Activated naive CD4-positive, alpha-beta T cell treated with anti-CD3 and anti-CD28 coated beads, Interleukin-2, amount 10 ng/mL, durations not matched to agents 7 days and 5 days (primary cell): ENCODE measurements at places on chromosomes 13 and 19.

- no peaks in the 10 kb centered on the region for H3K4me1 ChIP-seq
- no peak for DNase-seq
Measured at GRCh38 chr13:72316716-72317115, 410.7 kb downstream of the MZT1 start.

- H3K4me1 ChIP-seq: peaks cover 83% of the 10 kb centered on the region
- H3K4me3 ChIP-seq: peak overlapping the region; percentile 78
- no peak for DNase-seq
- no peaks in the 10 kb centered on the region for H3K27me3 ChIP-seq
Measured at GRCh38 chr13:41462427-41462826, 5.1 kb downstream of the RGCC start.

DNA sequence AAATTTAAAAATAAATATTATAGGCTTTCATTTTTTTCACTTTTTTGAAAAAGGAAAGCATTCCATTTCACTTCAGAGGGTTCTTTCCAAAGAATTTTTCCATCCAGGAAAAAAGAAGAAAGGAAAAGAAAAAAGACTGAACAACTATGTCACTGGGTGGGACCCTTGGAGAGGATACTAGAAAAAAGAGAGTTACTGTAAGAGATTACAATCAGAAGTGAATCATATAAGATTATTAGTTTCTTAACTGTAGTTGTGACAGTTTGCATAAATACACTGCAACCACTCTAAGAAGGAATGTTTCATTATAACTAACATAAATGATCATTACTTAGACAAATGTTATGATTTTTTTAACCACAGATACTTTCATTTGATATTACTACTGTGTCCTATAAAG lies 87.8 kb downstream of the KLF12 start:
- H3K27me3 ChIP-seq: no peaks in the 10 kb centered on the region
- H3K27ac ChIP-seq: no peak overlapping the region
- H3K4me3 ChIP-seq: no peak overlapping the region
- peaks cover 33% of the 10 kb centered on the region for H3K36me3 ChIP-seq

DNA sequence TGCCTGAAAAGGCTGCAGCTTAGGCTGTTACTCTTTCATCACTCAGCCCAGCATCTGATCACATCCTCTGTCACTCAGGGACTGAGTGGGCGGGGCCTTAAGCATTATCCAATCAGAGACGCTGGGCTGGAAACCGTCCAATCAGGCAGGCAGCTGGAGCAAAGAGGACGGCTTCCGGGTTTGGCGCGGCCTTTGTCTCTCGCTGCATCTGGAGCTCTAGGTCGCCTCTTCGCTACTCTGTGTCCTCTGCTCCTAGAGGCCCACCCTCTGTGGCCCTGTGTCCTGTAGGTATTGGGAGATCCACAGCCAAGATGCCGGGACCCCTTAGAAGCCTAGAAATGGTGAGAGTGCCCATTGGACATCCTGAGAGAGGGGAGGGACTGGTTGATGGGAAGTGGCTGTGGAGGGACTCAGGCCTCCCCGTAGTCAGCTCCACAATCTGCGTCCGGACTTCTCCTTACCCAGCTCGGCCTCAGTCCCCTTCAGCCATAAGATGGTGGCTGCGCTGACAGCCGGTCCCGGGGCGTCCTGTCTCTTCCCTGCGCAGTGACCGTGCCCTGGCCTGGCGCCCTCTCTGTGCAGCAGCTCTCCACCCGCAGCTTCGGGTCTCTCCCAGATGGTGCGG lies at the start of gene ZNF486:
Gene ZNF486, plus strand, starts transcription at position 195 of the 625 bp plus-strand sequence. Its CDS starts 117 bp downstream, at position 312.
- peak; percentile 94 for DNase-seq
- H3K27ac ChIP-seq: peak within 1 kb of the TSS; percentile 95
- peaks cover 23% of the 10 kb centered on the region for H3K4me1 ChIP-seq
- peaks cover 55% of the 10 kb centered on the region for H3K36me3 ChIP-seq
- H3K4me3 ChIP-seq: peak within 1 kb of the TSS; percentile 95

- DNase-seq: no peak
- no peaks in the 10 kb centered on the region for H3K27me3 ChIP-seq
- H3K36me3 ChIP-seq: peaks cover 31% of the 10 kb centered on the region
- H3K27ac ChIP-seq: no peak overlapping the region
Measured at GRCh38 chr19:15372891-15373301, 6.7 kb downstream of the AKAP8 start.

DNA sequence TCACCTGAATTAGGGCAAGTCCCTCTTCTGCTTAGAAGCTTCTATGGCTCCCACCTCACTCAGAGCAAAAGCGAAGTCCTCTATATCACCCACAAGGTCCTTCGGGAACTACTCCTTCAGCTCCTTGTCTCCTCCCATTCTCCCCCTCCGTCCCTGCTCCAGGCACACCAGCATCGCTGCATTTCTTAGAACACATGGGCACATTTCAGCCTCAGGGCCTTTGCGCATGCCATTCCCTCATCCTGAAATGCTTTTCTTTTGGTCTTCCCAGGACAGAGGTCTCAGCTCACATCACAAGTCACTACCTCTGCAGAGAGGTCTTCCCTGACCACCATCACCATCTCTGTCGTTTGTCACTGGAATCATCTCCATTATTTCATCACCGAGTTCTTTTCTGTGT lies 4.0 kb downstream of the S1PR5 start:
- no peak overlapping the region for H3K27ac ChIP-seq
- no peak overlapping the region for H3K4me3 ChIP-seq
- H3K27me3 ChIP-seq: peaks cover 86% of the 10 kb centered on the region
- DNase-seq: no peak
- peaks cover 2% of the 10 kb centered on the region for H3K36me3 ChIP-seq

GRCh38 chr19:40646743-40647254 lies 43.7 kb downstream of the NUMBL start:
- H3K4me1 ChIP-seq: peaks cover 5% of the 10 kb centered on the region
- peaks cover 26% of the 10 kb centered on the region for H3K27me3 ChIP-seq
- no peaks in the 10 kb centered on the region for H3K36me3 ChIP-seq
- H3K27ac ChIP-seq: no peak overlapping the region

GRCh38 chr19:3653865-3654513 lies 27.4 kb upstream of the CACTIN start:
- peaks cover 6% of the 10 kb centered on the region for H3K36me3 ChIP-seq
- no peak for DNase-seq
- no peaks in the 10 kb centered on the region for H3K4me1 ChIP-seq
- no peak overlapping the region for H3K4me3 ChIP-seq

DNA sequence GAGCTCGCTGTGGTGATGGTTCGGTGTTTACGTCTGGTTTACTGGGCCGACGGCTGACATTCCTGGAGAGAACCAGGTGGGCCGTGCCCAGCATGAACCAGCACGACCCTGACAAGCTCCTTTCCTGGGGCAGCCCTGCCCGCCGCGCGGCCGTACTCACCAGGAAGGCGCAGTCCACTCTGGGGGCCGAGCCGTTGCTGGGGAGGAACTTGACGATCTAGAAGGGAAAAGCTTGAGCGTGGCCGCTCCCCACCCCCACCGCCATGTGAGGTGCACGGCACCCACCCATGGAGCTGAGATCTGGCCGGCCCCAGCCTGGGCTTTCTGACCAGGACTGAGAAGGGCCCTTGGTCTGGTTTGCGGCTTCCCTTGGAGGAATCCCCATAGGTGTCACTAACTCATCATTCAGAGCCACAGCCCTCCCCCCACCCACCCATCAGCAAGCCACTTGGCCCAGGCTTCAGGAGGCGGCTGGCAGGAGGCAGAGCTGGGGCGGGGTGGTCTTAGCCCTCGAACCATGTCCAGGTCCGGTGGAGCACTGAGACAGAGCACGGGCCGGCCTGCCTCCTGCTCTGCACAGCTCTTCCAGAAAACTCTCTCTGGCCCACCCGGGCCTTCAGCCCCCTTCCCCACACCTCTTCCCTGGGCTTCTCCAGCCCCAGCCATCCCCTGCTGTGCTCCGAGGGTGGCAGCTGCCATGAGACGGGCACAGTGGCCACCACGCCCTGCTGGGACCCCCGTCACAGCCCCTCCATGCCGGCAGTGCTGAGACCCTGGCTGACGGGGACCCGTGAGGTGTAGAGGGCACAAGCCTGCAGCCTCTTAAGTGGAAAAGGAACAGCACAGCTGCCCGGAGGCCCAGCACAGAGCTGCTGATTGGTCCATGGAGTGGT lies 6.2 kb downstream of the ATP4B start:
- H3K27ac ChIP-seq: no peak overlapping the region
- no peaks in the 10 kb centered on the region for H3K27me3 ChIP-seq
- H3K36me3 ChIP-seq: no peaks in the 10 kb centered on the region

GRCh38 chr13:108903613-108904012 lies 274.2 kb downstream of the MYO16 start:
- H3K4me1 ChIP-seq: no peaks in the 10 kb centered on the region
- H3K36me3 ChIP-seq: no peaks in the 10 kb centered on the region
- DNase-seq: no peak
- no peak overlapping the region for H3K27ac ChIP-seq

DNA sequence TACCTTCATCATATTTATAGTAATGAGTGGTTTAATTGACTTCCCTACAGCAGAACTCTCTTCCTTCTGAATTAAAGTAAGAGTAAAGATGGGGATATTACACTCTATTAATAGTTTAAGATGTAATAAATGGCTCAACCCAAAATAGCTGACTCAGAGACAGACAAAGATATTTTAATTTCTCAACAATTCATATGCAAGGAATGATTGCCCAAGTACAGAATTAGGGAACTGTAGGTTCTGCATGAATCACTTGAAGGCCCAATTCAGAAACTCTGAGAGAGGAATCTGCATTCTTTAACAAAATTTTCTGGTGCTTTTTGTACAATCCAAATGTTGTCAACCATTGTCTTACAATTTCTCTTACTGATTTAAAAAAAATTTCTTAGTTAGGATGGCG lies 42.9 kb upstream of the PCDH9 start:
- DNase-seq: no peak
- no peaks in the 10 kb centered on the region for H3K4me1 ChIP-seq
- H3K4me3 ChIP-seq: no peak overlapping the region
- H3K27me3 ChIP-seq: no peaks in the 10 kb centered on the region
- H3K36me3 ChIP-seq: no peaks in the 10 kb centered on the region
- H3K27ac ChIP-seq: no peak overlapping the region

DNA sequence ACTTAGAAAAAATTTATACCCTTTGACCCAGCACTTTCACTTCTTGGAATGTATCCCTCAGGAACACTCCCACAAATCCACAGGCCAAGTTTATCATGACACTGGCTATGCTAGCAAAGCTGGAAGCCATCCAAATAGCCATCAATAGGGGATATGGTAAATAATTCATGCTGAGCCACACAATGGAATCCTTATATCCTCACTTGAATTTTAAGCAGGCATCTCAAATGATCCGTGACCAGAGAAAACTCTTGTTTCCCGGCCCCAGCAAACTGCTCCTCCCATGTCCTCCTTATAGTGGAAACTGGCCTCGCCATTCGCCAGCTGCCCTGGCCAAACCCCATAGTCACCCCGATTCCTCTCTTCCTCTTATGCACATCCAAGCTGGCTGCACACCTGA lies 37.6 kb downstream of the GRIK5 start:
- H3K4me1 ChIP-seq: peaks cover 6% of the 10 kb centered on the region
- H3K27me3 ChIP-seq: peaks cover 36% of the 10 kb centered on the region
- H3K27ac ChIP-seq: no peak overlapping the region
- no peak overlapping the region for H3K4me3 ChIP-seq
- no peak for DNase-seq

- H3K4me1 ChIP-seq: peaks cover 14% of the 10 kb centered on the region
- H3K27me3 ChIP-seq: peaks cover 36% of the 10 kb centered on the region
- no peak overlapping the region for H3K27ac ChIP-seq
- no peak for DNase-seq
- no peak overlapping the region for H3K4me3 ChIP-seq
Measured at GRCh38 chr19:7665076-7665475, 3.8 kb upstream of the RETN start.

- no peak overlapping the region for H3K4me3 ChIP-seq
- no peaks in the 10 kb centered on the region for H3K27me3 ChIP-seq
- H3K4me1 ChIP-seq: peaks cover 37% of the 10 kb centered on the region
- H3K27ac ChIP-seq: no peak overlapping the region
- H3K36me3 ChIP-seq: peaks cover 11% of the 10 kb centered on the region
- DNase-seq: peak; percentile 77
Measured at GRCh38 chr13:51797664-51798488, 6.1 kb downstream of the DHRS12 start.

- H3K4me3 ChIP-seq: no peak overlapping the region
- no peaks in the 10 kb centered on the region for H3K4me1 ChIP-seq
- H3K36me3 ChIP-seq: no peaks in the 10 kb centered on the region
- no peaks in the 10 kb centered on the region for H3K27me3 ChIP-seq
- H3K27ac ChIP-seq: no peak overlapping the region
Measured at GRCh38 chr19:38918526-38918925, 6.5 kb upstream of the CCER2 start.
